RWPE2 (cell line): ENCODE measurements at places on chromosomes 7 and 10.

GRCh38 chr10:77631241-77631640 is 6.4 kb downstream of the KCNMA1 start:
- DNase-seq: no peak

DNA sequence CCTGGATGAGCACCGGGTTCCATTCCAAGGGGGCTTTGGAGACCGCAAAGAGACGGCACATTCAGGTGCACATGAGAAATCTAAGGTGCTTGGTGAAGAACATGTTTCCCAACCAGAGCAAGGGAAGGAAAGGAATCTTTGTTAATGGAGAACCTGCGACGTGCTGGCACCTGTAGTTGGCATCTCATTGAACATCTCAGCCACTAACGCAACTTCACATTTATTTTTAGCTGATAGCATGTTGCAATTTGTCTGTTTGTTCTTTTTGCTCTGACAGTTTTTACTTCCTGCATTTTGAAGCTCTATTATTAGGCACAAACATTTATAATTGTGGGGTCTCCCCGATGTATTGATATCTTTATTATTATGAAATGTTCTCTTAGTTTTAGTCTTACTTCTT is 316.7 kb downstream of the TCERG1L start:
- DNase-seq: no peak

DNA sequence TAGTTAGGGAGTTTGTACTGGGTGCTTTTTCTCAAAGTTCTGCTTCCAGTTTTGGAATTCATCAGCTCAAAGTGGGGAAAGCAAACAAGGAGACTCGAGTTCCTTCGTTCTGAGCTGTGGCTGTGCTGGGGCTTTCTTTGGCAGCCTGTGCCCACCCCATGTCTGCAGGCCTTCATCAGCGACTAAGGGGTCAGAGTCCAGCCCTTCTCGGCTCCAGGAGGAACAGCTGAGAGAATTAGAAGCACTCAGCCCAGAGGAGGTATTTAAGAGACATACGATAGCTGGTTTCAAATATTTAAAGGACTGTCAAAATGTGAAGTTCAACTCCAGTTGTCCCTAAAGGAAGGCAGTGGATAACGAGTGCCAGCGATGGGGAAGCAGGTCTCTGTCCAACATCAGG is 41.3 kb downstream of the SH3PXD2A start:
- DNase-seq: no peak

DNA sequence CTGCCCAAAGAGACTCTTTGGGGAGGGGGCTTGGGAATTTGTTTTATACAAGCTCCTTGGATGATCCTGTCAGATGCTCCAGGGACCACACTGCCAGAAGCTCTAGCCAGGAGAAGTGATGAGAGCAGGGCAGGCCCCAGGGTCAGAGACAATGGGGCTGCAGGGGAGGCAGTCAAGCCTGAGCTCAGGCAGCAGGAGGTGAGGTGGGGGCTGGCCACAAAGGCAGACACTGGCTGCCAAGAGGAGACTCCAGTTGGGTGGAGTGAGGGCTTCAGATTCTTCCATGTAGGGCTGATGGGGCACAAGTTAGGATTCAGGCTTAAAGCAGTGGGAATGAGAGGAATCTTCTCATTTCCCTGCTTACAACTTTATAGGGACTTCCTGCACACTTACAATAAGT is 35.6 kb upstream of the LOXL4 start:
- DNase-seq: no peak

- no peak for DNase-seq
Observed at GRCh38 chr10:42955493-42955889, 121.4 kb upstream of the RET start.

DNA sequence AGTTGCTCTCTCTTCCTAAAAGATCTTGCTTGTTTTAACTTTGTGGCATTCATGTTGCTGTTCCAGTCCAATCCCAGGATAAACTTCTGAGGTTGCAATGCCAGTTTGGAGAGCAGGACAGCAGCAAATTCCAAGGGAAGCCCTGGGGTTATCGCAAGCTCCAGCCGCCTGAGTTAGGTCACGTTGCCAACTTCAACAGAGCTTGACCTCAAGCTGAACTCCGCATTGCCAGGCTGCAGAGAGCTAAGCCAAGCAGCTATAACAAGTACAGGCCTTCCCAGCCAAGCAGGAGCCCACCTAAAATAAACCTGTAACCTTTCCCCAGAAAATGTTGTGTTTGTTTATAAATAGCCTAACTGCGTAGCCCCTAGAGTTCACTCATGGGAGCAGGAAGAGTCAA is 138.9 kb upstream of the LYZL1 start:
- DNase-seq: no peak

GRCh38 chr7:55235115-55235514 is 130.0 kb upstream of the LANCL2 start:
- no peak for DNase-seq

DNA sequence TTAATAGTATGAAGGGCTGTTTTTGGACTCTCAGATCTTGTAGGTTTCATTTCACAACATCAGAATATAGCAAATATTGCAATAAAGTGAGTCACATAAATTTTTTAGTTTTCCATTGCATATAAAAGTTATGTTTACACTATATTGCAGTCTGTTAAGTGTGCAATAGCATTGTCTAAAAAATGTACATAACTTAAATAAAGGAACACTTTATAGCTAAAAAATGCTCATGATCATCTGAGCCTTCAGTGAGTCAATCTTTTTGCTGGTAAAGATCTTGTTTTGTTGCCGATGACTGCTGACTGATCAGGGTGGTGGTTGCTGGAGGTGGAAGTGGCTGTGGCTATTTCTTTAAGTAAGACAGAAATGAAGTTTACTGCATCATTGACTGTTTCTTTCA is 42.0 kb downstream of the ABCA13 start:
- no peak for DNase-seq

- DNase-seq: peak; percentile 90
Observed at GRCh38 chr10:98414932-98415730, at the start of gene PYROXD2. TSS of gene PYROXD2 (minus strand) at chr10:98415182. CDS start at chr10:98415135, 47 bp downstream.

GRCh38 chr7:73966941-73967831 is 60.8 kb upstream of the ELN start:
- DNase-seq: no peak

DNA sequence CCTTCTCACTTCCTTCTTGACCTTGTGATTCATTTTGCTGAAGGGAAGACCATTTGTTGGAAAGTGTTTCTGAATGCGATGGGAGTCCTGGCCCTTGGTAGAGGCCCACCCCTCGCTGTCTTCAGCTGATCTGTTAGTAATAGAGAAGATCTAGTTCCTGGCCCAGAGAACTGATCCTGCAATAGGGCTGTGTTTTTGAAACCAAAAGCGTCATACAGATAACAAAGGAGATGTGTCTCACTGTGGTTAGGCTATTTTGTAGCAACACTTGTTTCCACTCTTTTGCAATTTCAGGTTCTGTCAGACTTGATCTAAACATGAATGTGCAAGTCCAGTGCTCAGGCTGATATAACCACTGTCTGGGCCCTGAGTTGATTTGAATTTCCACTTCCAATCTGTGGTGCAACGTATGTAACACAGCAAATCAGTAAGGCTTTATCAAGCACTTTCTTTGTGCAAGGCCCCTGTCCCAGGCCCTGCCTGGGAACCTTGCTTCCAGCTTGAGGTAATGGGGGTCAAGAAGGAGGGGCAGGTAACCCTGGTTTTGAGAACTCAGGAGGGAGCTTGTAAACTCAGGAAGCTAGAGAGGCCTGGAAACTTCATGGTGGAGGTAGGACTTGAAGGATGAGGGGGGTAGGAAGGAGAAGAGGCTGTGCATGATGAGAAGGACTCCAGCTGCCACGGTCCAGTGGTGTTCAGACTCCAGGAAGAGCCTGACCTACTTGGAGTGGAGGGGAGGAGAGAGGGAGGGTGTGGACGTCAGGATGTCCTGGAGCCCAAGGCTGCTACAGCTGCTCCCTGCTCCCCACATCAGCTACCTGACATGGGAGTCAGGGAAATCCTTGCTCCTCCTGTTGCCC is 42.2 kb upstream of the SRGN start:
- peak; percentile 82 for DNase-seq

- no peak for DNase-seq
Observed at GRCh38 chr7:76354981-76355730, 3.6 kb downstream of the YWHAG start.

GRCh38 chr10:124637746-124638145 is 106.4 kb downstream of the FAM53B start:
- DNase-seq: no peak

DNA sequence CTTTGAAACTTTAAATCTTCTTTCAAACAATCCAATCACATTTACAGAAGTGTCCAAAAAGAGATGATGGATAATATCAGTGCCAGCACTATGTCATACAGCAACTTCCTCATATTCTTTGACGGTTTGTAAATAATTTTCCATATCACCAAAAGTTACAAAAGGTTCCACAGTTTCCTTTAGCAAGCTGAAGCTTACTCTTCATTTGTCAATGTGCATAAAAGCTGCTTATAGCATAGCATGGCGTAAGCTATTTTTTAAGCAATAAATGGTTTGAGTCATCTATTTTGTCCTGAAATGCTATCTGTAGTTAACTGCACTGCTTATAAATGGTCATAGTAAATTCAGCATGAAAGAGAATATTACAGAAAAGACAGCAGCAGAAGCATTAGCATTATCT is 95.1 kb downstream of the ETV1 start:
- DNase-seq: no peak

DNA sequence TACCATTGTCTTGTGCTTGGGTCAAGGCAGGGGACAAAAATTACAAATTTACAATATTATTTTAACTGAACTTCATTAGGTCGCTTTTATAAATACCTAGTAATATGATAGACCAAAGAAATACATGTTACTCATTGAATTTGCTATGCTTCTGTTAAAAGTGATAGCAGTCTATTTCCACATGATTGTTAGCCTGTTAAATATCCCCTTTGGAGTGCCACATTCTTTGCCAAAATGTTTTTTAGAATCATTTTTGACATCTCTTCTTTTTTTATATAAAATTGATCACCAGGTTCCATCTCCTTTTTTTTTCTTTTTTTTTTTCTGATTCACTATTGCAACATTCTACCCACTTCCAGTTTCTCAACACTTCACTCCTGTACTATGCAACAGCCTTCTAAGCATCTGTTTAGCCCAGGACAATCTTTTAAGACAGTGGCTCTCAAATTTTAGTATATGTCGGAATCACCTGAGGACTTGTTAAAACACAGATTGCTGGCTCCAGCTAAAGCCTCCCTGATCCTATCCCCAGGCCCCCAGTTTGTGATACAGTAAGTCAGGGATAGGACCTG is 16.4 kb upstream of the NDUFA5 start:
- DNase-seq: no peak

- peak; percentile 30 for DNase-seq
Observed at GRCh38 chr7:45599851-45600706, 25.9 kb downstream of the ADCY1 start.

DNA sequence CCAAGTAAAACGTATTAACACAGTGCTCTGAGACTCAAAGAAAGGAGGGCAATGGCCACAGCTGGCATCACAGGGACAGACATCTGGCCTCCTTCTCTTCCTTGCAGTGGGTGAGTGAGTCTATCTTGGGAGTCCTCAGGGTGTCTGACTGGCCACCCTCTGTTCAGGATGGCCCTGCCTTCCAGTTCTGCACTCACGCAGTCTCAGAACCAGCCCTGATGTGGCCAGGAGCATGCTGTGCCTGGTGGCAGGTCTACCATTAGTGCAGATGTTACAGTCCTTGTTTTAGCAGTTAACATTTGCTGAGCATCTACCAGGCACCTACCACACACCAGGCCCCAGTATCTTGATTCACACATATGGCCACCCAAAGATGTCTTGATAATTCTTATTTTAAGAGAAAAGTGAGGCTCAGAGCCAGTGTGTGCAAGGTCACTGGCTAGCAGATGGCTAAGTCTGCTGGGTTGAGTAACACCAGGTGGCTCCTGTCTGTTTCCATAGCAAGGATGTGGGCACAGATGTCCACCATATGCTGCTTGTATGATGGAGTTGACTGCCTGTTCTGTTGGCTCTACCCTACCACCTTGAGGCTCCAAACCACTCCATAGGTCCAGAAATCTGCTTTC is 23.2 kb upstream of the ARHGAP22 start:
- DNase-seq: no peak

DNA sequence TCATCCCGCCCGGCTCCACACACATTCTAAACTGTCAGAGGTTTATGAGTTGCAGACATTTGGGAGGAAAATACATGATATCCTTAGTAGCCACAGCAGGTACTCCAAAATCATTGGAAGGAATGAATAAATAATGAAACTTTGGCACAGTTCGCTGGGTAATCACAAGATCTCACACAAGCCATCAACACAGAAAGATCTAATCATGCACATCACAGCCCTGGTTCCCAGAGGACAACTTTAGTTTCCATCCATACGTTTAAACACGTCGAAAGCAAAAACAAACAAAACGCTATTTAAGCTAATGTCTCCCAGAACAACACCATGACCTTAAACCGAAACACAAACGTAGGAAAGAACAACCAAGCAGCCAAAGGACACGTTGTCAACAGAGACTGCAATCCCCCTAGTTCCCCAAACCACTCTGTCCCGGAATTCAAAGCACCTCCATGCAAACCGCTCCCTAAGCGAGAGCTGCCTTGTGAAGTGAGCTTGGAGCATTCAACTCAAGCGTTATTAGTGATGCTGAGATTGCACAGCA is 12.3 kb downstream of the SVIL start:
- DNase-seq: no peak

- no peak for DNase-seq
Observed at GRCh38 chr7:33986451-33986850, 81.1 kb downstream of the BMPER start.

GRCh38 chr7:107785926-107786325 is 17.1 kb downstream of the SLC26A3 start:
- no peak for DNase-seq

- no peak for DNase-seq
Observed at GRCh38 chr7:94266238-94266644, 128.5 kb upstream of the COL1A2 start.

DNA sequence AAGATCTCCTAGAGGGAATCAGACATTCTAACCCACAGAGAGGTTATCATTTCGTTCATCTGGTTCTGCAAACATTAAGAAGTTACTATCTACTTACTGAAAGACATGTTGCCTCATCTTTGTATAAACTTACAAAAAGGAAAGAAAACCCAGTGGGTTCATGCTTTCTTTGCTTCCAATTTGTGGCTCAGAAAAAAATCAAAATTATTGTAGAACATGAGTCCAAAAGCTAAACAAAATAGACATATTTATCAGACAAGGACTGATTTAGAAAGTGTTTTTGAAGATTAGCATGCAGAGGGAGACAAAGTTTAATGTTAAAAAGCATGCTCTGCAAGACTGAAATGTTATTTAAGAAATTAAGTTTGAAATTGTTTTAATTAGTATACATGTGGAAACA is 123.1 kb downstream of the MBL2 start:
- DNase-seq: no peak

DNA sequence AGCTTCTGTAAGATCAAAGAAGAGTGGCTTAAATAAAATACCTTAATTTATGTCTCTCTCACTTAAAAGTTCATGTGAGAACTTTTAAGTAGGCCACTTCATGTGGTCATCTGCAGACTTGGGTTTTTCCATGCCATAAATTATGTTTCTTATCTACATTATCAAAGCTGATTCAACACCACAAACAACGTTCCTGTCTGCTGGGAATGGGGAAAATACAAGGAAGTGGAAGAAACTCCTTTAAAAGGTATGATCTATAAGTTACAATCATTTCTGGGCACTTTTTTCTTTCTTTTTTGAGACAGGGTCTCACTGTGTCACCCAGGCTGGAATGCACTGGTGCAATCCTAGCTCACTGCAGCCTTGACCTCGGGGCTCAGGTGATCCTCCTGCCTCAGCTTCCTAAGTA is 16.9 kb upstream of the OTUD1 start:
- DNase-seq: no peak
